ENCODE measurements at places on chromosomes 1 and 21. TPM values are rescaled to one million over a fixed set of nuclear protein-coding genes. Genes with fewer than 3 reads are reported as not detected.
A peak's percentile ranks its signal among the peaks of the same experiment; 100 is the strongest.

- DNase-seq, result peak; percentile 90
Observed at GRCh38 chr1:21647431-21648351, 21.5 kb downstream of the RAP1GAP start.

GRCh38 chr1:200153277-200154055 is 126.0 kb downstream of the NR5A2 start:
- DNase-seq, result no peak

DNA sequence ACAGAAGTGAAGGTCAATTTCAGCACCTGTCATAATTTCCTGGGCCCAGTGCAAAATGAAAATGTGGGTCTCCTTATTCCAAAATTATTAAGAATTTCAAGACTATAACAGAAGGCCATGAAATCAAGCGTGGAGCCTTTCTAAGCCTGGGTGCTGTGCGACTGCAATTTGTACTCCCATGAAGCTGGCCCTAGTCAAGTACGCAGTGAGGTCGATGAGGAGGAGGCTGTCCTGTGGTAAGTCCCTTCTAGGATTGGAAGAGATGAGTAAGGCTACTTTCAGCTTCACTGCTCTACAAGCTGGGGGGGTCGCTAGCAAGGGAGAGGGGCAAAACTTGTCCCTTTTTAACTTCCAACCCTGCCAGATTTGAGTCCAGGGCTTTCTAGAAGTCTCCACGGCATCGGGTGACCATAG is 410 bp upstream of the NUDC start:
- DNase-seq, result no peak

DNA sequence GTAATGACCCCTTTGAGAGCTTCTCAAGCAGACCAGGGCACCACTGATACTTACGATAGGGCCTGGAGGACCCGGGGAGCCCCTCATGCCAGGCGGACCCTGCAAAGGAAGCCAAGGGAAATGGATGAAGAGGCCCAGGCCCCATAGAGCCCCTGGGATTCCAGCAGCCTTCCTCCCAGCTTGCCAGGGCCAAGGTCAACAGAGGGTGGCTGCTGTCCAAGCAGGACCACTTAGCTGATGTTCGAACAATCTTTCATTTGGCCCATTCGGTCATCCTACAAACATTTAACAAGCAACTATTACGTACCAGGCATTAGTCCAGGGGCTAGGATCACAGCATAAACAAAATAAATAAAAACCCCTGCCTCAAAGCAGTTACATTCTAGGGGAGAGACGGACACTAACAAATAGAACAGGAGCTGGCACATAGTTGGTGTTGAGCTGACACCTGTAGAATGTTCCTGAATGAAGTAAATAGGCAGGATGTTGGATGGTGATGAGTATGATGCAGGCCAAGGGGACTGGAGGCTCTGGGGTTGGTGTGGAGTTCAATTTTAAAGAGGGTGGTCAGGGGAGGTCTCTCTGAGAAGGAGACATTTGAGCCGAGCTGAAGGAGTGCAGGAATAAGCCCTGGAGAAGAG is 27.0 kb upstream of the PEF1 start:
- no peak for DNase-seq

- DNase-seq, result no peak
Observed at GRCh38 chr1:71835442-71835813, 446.9 kb downstream of the NEGR1 start.

DNA sequence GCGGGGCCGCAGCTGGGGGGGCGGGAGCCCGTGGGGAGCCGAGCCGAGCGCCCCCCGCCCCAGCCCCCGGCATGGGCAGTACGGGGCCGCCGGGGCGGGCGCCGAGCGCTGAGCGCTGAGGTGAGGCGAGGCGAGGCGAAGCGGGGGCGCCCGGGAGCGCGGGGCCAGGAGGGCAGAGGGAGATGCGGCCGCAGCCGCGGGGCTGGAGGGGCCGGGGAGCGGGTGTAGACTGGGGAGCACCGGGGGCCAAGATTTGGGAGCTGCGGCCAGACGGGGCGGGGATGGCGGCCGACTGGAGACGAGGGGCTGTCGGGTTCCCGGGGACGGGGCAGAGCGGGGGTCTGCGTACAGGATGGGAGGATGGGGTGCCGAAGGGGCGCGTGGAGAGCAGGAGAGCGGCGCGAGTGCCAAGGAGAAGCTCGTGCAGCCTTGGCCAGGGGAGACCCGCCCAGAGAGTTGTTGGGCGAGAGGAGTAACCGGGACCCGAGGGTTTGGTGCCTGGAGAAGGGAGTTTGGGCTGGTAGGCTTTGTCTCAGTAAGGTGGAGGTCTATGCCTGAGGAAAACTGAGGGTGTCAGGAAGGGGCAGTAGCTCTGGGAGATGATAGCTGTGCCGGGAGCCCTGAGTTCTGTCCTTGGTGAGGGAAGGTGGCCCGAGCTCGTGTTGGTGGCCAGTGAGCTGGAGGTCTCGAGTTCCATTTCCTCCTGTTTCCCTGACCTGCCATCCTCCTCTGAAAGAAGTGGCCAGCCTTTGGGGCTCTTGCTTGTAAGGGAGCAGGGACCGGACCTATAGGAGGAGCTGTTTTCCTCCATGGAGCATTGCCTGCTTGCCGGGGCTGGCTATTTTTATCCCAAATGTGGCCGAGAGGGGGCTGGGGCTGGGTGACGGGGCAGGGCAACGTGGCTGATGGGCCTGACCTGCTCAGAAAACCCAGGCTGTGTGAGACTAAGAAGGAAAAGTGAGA is 539 bp downstream of the ATP8B2 start:
- peak; percentile 85 for DNase-seq

DNA sequence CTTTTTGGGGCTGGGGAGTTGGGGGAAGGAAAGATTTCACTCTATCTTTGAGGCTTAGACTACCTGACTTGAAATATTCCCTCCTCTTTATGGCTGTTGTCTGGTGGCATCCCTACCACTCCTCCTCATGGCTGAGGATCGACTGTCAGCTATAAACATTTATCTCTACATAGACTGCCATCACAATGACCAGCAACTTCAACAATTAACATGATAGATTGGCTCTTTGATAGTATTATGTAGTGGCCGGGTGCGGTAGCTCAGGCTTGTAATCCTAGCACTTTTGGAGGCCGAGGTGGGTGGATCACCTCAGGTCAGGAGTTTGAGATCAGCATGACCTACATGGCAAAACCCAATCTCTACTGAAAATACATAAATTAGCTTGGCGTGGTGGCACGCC is 72.4 kb downstream of the GABPA start:
- DNase-seq, result no peak

DNA sequence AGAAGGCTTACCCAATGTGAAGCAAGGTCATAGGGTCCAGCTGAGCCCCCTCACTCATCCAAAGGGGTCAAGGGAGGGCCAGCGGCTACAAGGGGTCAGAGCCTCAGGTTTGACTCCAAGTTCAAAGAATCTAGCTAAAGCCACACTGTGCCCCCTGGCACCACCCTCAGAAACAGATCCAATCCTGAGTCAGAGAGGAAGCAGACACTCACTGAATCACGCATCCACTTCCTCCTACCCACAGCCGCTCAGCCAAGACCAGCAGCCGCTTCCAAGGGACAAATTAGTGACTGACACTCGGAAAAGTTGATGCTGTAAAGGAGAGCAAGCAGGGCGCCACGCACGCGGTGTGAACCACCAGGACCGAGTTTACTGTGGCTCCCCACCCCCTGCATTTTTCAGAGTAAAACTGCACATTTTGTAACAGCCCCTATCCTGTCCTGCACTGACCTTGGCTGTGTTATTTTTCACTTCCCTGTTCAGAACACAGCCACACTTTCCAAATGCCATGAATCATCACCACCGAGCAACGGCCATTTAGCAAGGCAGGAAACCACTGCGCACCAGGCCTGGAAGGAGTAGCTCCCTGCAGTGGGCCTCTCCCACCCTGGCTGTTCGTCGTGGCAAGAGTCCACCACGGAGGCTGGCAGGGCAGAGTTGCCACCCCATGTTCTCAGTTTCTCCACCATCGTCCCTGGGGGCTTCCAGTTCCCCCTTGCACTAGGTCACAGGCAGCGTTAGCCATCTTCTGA is 147.8 kb downstream of the TOMM20 start:
- peak; percentile 79 for DNase-seq

DNA sequence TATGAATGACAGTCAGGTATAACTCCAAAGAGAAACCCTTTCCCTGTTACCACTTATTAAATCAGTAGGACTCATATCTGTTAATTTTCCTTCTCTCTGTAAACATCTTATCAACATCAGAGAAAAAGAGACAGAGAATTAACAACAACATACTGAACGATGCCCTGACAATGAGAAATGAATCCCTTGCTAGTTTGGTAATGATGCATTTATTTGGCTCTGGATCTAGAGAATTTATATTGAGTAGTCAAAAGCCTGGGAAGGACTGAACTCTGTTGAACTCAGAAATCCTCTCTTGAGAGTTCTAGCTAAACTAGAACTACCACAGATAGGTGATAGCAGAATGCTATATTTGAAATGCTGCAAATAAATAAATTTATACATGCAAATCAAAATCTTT is 325.6 kb downstream of the DISC1 start:
- no peak for DNase-seq

GRCh38 chr1:27569088-27569460 is 34.9 kb downstream of the AHDC1 start:
- peak; percentile 64 for DNase-seq

DNA sequence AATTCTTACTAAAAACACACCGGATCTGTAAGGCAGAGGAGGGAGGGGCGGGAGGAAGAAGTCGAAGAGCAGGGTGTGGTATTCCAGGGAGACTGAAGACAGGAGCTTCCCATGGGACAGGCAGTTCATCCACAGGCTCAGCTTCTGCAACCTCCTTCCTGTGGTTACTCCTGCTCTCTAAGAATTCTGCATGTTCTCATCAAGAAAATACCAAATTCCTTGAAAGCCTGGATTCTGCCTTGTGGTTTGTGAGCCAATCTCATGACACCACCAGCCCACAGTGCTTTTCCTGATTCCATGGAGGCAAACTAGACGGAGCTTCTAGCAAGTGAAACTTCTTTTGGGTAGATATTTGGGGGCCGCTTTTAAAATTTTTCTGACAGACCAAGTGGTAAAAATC is 1.1 kb upstream of the ST6GALNAC3 start:
- no peak for DNase-seq

GRCh38 chr1:18667333-18667732 is 36.7 kb downstream of the PAX7 start:
- no peak for DNase-seq

DNA sequence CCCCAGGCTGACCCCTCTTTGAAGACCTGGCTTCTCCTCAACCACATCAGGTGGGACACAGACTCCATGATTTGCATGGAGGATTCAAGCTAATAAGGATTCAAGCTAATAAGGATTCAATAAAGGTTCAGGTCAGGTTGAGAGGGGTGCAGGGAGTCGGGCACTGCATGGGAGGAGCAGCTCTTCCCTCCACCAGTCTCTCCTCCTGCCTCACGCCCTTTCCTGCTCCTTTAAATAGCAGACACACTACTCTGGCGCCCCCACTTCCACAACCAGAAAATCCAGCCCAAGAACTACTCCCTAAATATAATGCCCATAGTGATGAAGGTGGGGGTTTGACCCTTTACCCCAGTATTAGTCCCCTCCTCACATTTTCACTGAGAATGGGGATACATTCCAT is 7.1 kb downstream of the MEX3A start:
- DNase-seq, result no peak

MIXL1 gene
- not detected for total RNA-seq

GSTM1 gene
- not detected for total RNA-seq

DDR2 gene
- total RNA-seq, result 17.7 TPM

CELA3B gene
- not detected for total RNA-seq

HSPA6 gene
- total RNA-seq, result 0.45 TPM

TSPEAR gene
- total RNA-seq, result 0.29 TPM

CAMSAP2 gene
- total RNA-seq, result 35.4 TPM
